ENCODE measurements at places on chromosomes 3 and 15.

DNA sequence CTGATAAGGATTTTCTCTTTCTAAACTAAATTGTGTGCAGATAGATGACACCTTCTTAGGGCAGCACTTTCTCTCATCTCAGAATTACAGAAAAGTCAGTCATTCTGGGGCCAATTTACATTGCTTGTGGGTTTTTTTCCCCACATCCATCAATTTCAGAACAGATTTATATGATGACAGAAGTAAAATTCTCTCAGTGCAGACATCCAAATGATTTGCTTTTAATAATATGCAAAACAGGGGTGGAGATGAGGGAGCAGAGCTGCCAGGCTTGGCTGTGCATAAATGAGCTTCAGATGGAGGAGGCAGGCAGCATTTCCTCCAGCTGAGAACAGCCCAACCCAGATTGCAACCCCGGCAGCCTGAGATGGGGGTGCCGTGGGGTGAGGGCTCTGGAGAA lies 44.0 kb downstream of the EDEM1 start:
- DNase-seq = no peak

GRCh38 chr3:67587811-67588210 lies 66.6 kb downstream of the SUCLG2 start:
- no peak for DNase-seq

DNA sequence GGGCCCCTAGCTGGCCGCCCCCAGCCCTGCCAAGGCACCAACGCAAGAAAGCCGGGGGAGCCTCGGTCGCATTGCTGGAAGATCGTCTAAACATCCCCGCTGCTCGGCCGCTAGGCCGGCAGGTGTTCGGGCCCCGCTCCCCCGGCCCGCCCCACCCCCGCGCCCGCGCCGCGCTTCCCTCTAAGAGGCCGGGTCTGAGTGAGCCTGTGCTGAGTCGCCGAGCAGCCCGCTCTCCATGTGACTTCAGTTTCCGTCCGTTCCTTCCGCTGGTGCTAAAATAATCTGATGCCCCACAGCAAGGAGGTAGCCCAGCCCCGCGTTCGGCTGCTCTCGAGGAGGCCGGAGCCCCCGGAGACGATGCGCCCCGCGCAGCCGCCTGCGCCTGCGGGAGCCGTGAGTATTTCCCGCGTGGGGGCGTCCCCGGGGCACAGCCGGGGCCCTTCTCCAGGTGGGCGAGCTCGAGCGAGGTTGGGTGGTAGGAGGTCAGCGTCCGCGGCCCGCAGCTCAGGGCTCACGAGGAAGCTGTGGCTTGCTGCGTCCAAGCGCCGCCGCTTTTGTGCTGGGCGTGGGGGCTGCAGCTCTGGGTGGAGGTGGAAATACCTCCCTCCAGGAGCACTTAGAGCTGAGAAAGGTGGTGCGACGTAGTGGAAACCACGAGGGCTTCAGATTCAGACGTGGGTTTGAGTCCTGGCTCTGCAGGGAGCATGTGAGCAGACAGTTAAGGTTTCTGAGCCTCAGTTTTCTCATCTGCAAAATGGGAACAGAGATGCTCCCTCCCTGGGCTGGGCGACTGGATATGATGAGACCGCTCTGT lies at the start of gene NRROS:
TSS of gene NRROS (plus strand) at position 212 of the 814 bp plus-strand sequence. CDS start 14,846 bp downstream, outside the sequence.
- peak; percentile 49 for DNase-seq

DNA sequence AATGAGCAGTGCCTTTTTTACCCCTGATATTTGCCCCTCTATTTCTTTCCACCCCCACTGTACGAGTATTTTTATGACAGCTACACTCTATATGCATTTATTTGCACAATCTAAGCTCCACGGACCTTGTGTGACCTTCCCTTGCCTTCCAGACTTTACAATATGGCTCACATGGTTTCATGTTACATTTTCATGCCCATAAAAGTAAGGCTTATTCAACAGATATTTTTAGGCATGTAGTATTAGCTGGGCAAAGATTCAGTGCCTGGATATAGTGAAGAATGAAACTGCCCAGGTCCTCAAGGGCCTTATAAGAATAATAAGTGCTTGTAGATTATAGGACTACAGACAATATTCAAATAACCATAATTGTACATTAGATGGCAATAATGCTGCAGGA lies 481.9 kb upstream of the CNTN4 start:
- DNase-seq = no peak

GRCh38 chr3:177471733-177472480 lies 274.6 kb upstream of the TBL1XR1 start:
- no peak for DNase-seq

DNA sequence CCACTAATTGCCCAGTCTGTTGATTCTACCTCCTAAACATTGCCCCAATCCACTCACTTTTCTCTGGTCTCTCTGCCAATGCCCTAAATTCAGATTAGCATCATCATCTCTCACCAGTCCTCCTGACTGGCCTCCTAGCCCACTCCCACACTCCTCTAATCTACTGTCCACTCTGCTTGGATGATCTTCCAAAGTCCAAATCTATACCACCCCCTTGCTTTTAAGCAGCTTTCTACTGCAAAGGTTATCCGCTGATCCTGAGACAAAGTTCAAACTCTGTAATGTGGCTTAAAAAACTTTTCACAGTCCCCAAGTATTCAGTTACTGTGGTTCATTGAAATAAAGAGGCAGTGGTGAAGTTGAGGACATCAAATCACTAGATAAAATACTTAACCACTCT lies 37.6 kb downstream of the SNX4 start:
- DNase-seq = no peak

DNA sequence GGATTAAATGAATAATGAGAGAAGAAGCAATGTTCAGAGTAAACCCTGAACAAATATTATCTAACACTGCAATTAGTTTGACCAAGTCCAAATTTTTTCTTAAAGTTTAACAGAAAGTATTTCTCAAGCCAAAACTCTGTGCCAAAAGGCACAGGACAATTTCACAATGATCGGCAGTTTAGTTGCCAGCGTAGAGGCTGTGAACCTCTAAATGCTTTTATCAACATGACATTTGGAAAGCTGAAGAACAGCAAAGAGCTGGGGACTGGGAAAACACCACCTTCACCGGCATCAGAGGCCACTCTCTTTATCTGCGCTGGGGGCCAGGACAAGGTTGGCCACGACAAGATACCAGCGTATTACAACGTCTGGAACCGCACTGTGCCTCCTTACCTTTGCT lies 125.6 kb downstream of the ADAMTS17 start:
- DNase-seq = no peak

- no peak for DNase-seq
Measured at GRCh38 chr3:48414376-48415250, 15.3 kb downstream of the PLXNB1 start.

DNA sequence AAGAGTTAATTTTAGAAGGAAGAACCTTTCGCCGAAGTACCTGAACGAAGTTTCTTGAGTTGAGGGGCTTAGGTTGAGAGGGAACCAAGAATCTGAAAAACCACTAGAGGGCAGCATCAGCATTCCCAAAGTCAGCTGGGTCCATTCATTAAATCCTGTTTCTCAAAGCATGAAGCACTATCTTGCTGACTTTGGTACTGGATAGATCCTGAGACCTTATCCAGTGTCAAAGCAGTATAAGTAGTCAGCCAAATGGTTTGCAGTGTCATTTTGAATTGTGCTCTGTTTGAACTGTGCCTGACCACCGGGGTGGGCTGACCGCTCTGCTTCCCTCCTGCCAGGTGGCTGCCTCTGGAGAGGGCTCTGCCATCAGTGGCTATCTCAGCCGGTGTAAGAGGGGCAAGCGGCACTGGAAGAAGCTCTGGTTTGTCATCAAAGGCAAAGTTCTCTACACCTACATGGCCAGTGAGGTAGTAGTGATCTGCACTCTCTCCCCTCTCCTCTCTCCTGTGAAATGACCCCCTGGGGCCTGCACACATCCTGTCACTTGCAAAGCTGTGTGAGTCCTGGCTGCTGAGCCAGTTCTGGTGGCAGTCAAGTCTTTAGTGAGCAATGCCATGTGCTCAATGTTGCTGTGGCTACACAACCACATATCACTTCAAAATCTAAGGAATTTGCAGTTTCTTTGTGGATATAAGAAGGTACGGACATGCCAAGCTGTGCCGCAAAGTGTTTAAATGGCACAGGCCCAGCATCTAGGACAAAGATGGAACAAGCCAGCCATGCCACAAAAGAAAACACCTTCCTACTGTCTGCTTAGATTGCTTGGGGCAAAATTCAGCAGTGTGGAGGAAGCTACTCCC lies 21.4 kb upstream of the NR2C2 start:
- no peak for DNase-seq

DNA sequence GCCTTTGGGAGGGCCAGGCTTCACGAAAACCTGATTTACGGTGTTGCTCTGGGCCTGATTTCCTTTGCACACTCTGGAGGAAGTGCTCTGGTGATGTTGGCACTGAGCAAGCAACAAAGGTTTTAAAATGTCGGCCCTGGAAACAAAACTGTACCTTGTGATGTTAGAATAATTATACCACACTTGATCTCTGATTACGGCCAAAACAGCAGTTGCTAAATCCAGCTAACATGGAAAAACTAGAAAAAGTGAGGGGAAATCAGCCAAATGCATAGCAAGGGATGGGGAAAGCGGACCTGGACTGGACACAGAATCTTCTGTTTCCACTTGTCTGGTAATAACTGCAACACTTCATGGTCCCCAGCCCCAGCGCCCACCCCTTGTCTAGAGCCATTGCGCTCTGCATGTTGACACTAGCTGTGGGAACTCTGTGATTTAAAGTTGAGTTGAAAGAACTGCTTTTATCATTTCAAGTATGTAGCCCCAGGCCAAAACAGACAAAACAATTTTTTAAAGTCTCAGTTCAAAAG lies 120.1 kb downstream of the VGLL4 start:
- DNase-seq = no peak

- DNase-seq = no peak
Measured at GRCh38 chr3:181722156-181722555, 10.4 kb downstream of the SOX2 start.

DNA sequence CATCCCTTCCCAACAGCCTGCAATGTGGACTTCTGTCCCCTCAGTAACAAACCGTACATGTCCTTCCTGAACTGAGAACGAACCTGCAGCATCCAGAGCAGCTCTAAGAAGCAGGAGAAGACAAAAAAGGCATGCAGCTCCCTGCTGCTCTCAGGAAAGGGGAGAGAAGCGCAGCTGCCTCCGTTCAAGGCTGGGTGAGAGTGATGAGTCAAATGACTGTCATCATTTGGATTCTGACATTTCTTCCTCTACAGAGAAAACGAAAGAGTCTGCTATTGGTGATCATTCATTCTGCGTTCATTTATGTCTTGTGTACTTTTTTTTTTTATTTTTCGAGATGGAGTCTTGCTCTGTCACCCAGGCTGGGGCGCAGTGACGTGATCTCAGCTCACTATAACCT lies 677.8 kb downstream of the FHIT start:
- no peak for DNase-seq

- no peak for DNase-seq
Measured at GRCh38 chr15:72077950-72078349, 40.0 kb downstream of the MYO9A start.

GRCh38 chr15:69987492-69988489 lies 109.9 kb downstream of the TLE3 start:
- DNase-seq = no peak

GRCh38 chr3:86147119-86147518 lies 843.8 kb downstream of the VGLL3 start:
- DNase-seq = no peak

DNA sequence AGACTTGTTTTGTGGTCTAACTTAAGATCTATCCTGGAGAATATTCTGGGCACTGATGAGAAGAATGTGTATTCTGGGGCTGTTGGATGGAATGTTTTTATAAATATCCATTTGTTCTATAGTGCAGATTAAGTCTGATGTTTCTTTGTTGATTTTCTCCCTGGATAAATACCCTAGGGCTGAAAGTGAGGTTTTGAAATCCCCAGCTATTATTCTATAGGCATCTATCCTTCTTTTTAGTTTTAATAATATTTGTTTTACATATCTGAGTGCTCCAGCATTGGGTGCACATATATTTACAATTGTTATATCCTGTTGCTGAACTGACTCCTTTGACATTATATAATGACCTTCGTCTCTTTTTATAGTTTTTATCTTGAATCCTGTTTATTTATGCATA lies 42.9 kb downstream of the GALK2 start:
- no peak for DNase-seq

DNA sequence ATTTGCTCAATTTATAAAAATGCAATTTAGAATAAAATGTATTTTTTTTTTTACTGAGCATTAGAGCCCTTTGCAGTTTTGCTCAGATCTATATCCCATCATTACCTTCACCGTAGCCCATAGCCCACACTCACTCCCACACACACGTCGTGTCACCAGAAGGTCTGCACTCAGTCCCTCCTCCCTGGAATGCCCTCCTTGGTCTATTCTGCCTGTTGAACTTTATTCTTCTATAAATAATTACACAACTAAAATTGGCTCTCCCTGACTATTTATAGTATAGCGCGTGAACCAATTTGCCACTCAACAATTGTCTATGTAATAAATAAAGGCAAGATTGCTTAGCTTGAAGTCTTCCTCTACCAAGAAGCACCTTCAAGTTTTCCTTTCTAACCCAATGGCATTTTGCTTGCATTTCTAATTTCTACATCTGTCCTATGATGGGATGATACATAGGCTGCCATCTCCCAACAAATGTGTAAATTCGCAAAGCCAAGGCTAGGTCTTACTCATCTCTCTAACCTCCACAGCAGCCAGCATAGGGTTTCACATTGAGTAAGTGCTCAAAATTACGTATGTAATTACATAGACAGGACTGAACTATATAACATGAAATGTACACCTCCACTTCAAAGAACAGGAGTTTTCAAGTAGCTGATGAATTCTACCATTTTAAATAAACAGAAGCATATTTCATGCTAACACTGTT lies 172.0 kb upstream of the HES1 start:
- no peak for DNase-seq

GRCh38 chr15:91929509-91929908 lies 76.0 kb downstream of the SLCO3A1 start:
- DNase-seq = no peak

DNA sequence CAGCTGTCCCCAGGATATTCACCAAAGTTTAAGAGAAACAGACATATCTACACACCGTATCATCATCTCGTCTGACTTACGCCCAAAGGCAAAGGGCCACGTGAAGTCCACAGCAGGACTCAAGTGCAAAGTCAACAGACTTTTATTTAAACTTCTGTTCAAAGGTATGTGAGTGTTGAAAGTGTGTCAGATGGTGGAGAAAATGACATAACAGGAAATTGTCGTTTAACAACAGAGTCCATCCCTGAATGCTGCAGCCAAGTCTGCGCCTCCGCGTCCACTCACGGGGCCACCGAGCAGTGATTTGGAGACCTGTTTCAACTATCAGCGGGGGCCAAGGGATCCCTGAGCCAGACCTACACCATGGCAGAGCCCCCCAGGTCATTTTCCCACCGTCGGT lies 165.6 kb downstream of the XXYLT1 start:
- DNase-seq = no peak

DNA sequence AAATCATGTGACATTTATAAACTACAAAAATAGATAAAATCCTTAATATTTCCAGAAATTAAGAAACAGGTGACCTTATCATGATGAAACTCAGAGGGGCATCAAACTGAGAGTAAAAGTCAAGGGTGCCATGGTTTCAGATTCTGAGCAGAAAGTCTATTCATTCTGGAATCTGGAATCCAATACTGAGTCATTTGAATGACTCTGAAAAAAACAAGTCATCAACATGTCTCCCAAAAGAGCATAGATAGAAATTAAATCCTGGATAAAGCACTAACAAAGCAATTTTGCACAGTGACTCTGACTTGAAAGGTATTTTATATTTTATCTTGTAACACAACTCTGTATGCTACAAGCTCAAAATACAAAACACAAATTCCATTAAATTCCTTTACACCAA lies 23.4 kb downstream of the STAC start:
- DNase-seq = no peak

- no peak for DNase-seq
Measured at GRCh38 chr3:154062513-154062912, 58.7 kb upstream of the ARHGEF26 start.
